Stimulated activated CD4-positive, alpha-beta T cell treated with anti-CD3 and anti-CD28 coated beads, Interleukin-12 subunit alpha, Interleukin-12 subunit beta, amount 100 ng/mL, for 24 hours (primary cell): ENCODE measurements at places on chromosomes 5 and 9.

GRCh38 chr5:51095486-51095885, 287.8 kb upstream of the ISL1 start:
- no peak for DNase-seq

GRCh38 chr9:77927265-77927664, 104.3 kb downstream of the GNAQ start:
- DNase-seq: no peak

- no peak for DNase-seq
Observed at GRCh38 chr9:79155308-79155707, 416.5 kb upstream of the TLE4 start.

- DNase-seq: no peak
Observed at GRCh38 chr9:89738137-89738932, 133.5 kb downstream of the GADD45G start.

GRCh38 chr5:40226906-40227305, 452.8 kb upstream of the PTGER4 start:
- no peak for DNase-seq

DNA sequence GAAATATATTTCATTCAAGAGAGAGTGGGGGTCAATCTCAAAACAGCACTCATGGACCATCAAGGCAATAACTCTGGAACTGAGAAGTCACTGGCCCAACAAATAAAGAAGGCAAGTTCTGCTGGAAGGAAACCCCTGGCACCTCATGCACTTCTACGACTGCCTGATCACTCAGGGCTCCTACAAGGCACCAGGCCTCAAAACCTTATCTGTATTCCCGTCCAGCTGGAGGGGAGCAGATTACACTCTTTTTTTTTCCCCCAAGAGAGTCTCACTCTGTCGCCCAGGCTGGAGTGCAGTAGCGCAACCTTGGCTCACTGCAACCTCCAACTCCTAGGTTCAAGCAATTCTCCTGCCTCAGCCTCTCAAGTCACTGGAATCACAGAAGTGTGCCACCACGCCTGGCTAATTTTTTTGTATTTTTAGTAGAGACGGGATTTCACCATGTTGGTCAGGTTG, 49.9 kb downstream of the P4HA2 start:
- no peak for DNase-seq

- no peak for DNase-seq
Observed at GRCh38 chr9:129504404-129504803, 116.5 kb downstream of the C9orf50 start.

DNA sequence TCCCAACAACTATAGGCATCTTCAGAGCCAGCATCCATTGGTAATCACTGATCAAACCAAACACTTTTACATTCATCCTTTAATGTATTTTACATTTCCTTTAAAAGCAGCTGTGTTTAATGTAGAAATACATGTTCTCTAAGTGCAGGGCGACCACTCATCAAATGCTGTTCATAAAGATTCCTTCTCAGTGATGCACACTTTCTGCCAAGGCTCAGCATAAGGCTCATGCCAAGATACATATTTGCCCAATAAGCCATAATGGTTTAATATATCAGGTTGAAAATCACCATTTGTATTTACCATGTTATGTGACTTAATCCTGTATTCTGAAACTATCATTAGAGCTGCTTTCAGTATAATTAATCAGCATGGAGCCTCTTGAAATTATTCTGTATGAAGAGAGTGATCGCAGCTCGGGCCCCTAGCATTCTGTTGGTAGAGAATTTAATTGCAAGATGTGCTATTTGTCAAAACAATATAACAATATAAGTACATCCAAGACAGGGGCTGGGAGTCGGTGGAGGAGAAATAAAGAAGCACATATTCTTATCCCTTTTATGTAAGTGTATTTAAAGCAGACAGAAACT, 267.5 kb downstream of the EBF1 start:
- no peak for DNase-seq

DNA sequence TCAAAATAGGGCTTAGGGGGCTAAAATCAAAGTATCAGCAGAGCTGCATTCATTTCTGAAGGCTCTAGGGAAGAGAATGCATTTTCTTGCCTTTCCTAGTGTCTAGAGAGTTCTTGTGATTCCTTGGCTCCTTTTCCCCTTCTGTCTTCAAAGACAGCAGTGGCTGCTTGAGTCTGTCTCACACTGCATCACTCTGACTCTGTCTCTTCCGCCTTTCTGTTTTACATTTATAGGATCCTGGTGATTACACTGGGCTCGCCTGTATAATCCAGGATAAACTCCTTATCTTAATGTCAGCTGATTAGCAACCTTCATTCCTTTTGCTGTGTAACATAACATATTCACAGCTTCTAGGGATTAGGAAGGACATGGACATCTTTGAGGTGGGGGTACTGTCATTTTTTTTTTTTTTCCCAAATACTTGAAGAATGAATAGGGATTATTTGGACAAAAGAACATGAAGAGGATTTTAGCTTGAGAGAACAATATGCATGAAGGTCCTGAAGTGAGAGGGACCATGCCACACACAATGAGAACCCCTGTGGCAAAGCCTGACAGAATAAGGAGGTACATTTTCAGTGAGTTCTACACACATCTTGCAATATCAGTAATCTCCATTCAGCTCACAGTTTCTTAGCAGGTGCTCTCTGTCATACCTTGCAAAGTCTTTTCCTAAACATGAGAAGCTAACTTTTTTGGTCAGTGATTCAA, 267.6 kb downstream of the FAM170A start:
- no peak for DNase-seq
